Activated CD4-positive, alpha-beta T cell treated with anti-CD3 and anti-CD28 coated beads, Interleukin-2, amount 10 ng/mL, durations not matched to agents 24 days and 14 days (primary cell): ENCODE measurements at places on chromosomes 7 and 10. TPM values are rescaled to one million over a fixed set of nuclear protein-coding genes. Genes with fewer than 3 reads are reported as not detected.
A peak's percentile ranks its signal among the peaks of the same experiment; 100 is the strongest.

DNA sequence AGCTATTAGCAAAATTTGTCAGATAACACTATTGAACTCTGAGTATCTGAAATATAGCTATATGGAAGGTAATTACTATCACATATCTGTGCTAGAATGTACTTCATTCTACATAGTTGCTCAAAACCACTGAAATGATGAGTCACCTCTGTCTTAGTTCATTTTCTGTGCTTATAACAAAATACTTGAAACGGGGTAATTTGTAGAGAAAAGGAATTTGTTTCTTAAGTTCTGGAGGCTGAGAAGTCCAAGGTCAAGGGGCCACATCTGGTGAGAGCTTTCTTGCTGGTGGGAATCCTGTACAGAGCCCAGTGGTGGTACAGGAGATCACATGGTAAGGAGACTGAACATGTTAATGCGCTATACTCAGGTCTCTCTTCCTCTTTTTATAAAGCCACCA lies 41.9 kb upstream of the TNKS2 start:
- no peak for DNase-seq

DNA sequence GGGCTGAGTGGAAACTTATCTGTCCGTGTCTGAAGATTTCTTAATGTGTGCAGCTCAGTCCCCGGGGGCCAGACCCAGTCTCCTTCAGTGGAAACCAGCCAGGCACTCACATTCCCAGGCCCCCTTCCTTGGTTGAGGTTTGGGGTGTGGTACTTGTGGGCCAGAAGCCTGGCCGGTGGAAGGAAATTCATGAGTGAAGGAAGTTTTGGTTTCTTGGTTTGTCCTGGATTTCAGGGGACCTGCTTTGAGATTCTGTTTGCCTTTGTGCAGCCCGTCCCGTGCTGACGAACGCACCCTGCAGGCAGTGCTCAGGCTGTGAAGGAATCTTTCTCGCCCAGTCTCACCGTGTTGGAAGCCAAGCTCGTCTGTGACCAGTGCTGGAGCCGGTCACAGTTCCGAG lies 2.9 kb downstream of the INPP5A start:
- peak; percentile 69 for DNase-seq

DNA sequence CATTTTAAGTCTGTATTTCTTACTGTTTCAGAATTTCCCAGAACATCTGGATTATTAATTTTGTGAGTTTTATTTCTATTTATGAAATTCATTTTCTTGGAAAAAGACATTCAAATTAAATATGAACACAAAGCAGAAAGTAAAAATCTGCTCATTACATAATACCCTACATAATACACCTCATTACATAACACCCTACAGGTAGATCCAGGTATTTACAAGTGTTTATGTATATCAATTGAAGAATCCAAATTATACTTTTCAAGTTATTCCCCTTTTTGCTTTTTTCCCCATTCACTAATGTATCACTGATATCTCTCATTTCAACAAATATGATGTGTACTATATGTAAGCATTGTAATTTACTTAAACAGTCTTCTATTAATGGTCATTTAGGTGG lies 129.1 kb downstream of the USP6NL start:
- DNase-seq = no peak

DNA sequence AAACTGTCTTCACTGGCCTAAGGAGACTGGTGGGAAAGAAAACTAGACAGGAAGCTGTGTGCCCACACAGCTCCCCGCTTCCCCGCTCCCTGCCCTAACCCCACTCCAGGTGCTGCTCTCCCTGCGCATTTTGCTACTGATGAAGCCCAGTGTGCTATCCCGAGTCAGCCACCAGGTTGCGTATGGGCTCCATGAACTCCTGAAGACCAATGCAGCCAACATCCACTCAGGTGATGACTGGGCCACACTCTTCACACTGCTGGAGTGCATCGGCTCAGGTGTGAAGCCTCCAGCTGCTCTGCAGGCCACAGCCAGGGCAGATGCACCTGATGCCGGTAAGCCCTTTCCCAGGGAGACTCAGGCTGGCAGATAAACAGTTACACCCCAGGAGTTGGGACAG lies 20.3 kb upstream of the NFKB2 start:
- DNase-seq = peak; percentile 62

GRCh38 chr7:148500978-148501377 lies 89.6 kb upstream of the C7orf33 start:
- DNase-seq = no peak

DNA sequence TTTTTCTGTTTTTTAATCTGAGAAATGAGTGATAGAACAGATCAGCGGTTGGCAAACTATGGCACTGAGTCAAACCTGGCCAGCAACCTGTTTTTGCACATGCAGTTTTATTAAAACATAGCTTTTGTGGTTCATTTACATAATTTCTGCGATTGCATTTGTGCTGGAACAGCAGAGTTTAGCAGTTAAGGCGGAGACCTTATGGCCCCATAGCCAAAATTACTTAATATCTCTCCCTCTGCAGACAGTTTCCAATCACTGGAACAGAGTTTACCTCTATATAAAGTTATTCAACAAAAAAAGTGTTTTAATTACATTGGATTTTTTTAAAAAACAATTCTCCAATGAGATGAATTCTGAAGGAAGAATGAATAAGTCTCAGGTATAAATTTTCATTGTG lies 212.1 kb downstream of the DGKB start:
- no peak for DNase-seq

GRCh38 chr7:140041659-140042385 lies 20.9 kb downstream of the PARP12 start:
- no peak for DNase-seq

DNA sequence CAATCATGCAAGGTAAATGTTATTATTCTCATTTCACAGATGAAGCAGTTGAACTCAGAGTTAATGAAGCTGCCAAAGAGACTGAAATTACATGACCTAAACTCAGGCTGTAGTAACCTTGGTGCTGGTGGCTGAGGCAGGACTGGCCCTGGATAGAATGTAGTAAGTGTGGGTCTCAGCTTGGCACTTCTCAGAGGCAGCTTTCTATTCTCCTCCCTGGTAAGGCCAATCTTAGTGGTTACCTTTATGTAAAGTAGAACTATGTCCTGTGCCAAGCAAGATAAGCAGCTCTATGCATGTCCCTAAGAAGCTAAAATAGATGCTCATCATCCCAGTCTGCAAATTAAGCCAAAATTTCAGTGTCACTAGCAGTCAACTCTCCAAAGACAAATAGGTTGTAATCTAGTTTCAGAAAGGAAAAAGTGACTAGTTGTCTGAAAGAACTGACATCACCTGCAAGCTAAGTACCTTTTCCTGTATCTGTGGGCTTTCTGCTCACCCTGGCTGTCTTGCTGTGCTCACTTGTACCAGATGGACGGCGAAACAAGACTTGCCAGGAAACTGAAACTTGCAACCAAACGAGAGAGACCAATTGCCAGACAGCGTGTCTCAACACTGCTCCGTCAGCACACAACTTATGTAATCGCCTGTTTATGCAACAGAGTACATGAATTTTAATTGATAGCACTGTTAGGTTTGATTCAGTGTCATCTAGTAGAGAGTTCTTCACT lies 43.7 kb downstream of the CH25H start:
- DNase-seq = peak; percentile 89

DNA sequence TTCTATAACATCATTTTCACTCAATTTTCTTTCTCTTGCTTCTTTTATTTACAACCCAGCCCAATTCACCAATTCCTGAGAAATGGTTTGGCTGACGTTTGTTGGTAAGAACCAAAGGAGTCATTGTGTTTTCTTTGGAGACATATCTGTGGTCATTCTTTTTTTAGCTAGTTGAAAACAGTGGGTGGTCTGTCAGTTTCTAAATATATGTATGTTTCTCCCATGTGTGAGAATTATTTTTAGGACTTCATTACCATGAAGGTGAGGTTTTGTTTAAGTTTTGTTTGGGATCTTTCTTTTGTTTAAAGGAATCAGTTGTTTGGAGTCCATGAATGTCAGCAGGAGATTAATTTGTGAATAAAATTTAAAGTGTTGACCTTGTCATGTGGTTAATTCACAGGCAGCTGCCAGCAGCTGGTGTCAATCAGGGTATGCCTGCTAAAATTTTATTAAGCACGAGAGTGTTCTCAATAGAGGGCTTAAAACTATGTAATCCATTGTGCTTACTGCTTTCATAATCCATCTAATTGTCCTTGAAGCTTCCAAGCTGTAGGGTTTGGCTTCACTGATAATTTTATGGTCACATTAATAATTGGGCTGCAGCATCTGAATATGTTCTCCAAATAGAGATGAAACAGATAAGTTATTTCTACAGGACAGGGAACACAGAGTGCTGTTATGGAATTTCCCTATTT lies 38.7 kb downstream of the INSYN2A start:
- no peak for DNase-seq

DNA sequence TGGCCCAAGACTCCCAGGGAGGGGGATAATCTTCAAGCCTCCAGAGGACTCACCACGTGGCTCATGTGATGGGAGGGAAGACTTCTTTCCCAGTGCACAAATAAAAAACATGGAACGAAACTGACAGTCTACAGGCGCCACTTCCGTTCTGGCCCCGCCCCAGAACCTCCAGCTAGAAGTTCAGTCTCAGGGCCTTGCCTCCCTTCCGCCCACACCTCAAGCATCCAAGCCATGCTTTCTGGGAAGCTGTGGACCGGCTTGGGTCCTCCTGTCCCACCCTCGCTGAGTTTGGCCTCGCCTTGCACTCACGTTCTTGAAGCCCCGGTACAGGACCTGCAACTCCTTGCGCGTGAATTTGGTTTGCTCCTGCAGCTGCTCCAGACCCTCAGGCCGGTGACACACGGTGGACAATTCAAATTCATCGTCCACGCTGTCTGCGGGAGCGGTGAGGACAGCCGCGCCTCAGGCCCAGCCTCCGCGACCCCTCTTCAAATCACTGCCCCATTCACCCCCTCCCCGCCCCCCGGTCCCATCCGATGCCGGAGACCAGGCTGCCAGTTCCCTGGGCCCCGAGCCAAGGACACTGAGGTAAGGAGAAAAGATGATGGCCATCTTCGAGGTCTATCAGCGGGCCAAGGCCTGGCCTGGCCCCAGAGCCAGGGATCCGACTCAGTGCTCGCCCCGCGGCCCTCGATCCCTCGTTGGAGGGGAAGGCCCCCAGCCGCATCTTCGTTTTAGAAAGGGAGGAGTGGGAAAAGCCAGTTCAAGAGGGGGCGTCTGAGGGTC lies 10.7 kb upstream of the OGA start:
- no peak for DNase-seq

DNA sequence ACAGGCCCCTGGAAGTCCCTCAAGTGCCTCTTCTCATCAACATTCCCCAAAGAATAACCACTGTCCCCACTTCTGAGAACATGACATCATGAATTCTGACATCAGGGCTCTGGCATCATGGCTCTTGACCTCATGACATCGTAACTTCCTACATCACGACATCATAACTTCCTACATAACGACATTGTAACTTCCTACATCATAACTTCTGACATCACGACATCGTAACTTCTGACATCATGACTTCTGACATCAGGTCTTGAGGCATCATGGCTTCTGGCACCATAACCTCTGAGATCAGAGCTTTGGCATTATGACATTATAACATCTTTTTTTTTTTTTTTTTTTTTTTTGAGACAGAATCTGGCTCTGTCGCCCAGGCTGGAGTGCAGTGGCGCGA lies 66.7 kb upstream of the FAM20C start:
- DNase-seq = no peak

DNA sequence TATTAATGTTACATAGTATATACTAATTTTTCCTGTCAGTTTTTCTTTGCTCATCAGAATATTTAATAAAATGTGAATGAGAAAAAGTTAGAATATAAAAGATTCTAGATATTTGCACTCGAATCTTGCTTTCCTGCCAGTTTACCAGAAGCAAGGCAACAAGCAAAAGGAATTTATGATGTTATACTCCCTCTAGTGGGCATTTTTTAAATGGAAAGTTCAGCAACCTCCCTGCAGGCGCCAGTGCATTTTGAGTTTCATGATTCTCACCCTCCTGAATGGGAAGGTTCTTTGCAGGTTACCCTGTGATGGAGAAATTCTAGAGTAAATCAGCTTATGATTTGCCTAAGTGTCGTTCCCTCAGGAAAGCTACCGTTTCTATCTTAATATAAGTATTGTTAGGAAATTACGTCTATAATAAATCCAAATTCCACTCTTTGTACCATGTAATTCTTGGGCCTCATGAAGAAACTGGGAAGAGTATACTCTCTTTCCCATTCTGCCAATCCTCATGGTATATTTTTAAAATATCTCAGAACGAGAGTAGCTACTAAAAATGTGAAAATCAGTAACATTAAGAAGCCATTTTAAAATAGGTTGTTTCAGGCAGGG lies 350.0 kb downstream of the CRPPA start:
- peak; percentile 59 for DNase-seq

- peak; percentile 86 for DNase-seq
Measured at GRCh38 chr10:103451091-103451813, 918 bp downstream of the CALHM2 start.

- no peak for DNase-seq
Measured at GRCh38 chr7:25358926-25359325, 130.6 kb upstream of the NPVF start.

GRCh38 chr7:79593866-79594301 lies 140.4 kb upstream of the MAGI2 start:
- DNase-seq = no peak

DNA sequence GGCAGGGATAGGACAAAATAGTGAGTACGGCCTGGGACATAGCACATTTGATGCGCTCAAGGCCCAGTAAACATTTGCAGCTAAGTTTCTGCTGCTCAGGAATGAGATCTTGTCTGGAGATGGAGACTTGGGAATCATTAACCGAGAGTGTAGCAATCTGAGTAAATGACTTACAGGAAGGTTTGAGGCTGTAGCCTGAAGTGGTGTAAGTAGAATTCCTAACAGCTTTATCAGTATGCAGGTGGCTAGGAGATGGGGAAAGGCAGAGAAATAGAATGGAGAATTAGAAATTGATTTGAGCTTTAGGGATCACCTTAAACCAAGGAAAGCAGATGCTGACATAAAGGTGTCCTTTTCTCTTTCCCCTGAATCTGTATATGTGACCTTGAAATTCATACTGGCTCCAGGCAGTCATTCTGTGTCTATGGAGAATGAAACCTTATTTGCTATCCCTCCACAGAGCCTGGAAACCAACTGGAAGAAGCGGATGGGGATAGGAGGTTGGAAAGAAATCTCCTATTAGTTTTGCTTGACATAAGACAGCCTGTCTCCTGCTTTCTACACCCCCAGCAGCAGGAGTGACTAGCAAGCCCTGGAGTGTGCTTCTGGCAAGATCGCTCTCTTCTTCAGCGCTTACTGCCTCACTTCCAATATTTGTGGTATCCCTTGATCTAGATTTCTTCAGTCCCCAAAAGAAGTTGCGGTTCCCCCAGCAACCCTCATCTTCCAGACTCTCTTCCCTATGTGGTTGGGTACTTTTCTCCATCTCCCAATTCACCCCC lies 6.4 kb upstream of the PON2 start:
- DNase-seq = no peak

- DNase-seq = no peak
Measured at GRCh38 chr10:16822726-16823360, 5.6 kb upstream of the RSU1 start.

GRCh38 chr7:119720541-119720940 lies 552.4 kb upstream of the KCND2 start:
- DNase-seq = no peak

The NPS gene
- not detected in 2 replicates for total RNA-seq

The FAM180A gene
- not detected in 2 replicates for total RNA-seq

The ZNF862 gene
- total RNA-seq = 16.6 and 18.3 TPM in 2 replicates

The CTNNA3 gene
- total RNA-seq = not detected in 2 replicates

The CRTAC1 gene
- total RNA-seq = not detected in 2 replicates

The TMEM196 gene
- total RNA-seq = not detected in 2 replicates

The FAM237B gene
- not detected in 2 replicates for total RNA-seq

The TMEM120A gene
- total RNA-seq = 36.1 and 38.2 TPM in 2 replicates

The SAMD9L gene
- total RNA-seq = 15.8 and 16.4 TPM in 2 replicates
